ENCODE measurements at places on chromosomes 5 and 9.

- no peak for DNase-seq
These were observed 70.4 kb downstream of the TLE1 start for GRCh38 chr9:81618923-81619322.

GRCh38 chr9:89478821-89479668, 18.9 kb downstream of the SEMA4D start:
- no peak for DNase-seq

DNA sequence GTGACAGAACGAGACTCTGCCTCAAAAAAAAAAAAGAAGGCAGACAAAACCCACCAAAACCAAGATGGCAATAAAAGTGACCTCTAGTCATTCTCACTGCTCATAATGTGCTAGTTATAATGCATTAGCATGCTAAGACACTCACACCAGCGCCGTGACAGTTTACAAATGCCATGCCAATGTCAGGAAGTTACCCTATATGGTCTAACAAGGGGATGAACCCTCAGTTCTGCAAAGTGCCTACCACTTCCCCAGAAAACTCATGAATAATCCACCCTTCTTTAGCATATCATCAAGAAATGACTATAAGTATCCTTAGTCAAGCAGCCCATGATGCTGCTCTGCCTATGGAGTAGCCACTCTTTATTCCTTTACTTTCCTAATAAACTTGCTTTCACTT, 4.7 kb upstream of the BICD2 start:
- no peak for DNase-seq

DNA sequence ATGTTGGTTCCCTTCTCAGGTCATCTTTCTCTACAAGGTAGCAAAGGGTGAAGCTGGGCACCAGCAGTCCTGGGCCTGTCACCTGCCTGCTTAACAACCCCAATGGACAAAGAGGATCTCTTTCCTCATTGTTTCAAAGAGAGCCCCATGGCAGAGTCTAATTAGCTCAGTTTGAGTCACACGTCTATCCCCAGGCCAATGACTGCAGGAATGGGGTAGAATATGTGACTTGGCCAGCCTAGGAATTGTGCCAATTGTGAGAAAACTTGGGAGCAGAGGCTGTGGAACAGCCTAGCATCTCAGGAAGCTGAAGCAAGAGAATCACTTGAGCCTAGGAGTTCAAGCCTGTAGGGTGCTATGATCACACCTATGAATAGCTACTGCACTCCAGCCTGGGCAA, 3.6 kb upstream of the RAPGEF1 start:
- DNase-seq: no peak
